ENCODE measurements at places on chromosomes 1 and 21.

DNA sequence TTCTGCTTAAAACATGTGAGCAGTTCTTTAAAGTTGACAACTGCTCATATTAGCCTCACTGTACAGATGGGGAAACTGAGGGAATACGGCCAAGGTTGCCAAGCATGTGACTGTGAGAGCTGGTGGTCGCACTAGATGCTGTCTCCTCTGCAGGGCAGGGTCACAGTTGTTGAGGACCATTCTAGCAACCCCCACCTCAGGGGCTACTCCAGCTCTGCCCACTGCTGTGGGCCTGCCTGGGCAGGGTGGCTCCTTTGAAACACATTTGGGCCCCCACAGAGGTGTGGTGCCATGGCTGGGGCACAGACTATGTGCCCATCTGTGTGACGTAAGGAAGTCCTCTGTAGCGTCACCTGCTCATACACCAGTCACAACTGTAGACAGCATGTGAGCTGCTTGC lies 779 bp downstream of the THEM5 start:
- DNase-seq, result no peak

- DNase-seq, result no peak
Measured at GRCh38 chr1:2604156-2604843, 17.7 kb downstream of the PRXL2B start.

DNA sequence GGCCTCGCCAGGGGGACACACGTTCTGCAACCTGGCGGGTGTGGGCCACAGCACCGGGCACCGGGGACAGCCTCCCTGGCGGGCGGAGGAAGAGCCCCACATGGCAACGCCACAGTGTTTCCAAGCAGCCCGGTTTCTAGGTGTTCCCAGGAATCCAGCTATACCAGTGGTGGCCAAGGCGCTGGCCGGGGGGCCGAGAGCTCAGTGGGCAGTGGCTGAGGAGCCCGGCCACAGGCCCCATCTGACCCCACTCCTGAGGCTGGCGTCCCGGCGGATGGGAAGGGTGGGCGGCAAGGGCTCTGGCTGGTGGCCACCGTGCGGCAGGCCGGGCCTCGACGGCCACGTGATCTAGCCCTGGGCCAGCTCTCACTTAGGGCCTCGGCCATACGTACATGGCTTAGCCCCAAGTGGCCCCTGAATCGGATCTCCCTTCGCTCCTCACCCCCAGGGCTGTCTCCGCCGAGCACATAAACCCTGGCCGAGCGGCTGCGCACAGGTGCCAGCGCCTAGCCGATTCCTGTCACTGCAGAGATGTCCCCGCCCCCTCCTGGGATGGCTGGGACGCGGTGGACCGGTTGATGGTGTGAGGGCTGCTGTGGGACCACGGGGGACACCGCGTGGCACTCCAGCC lies 68.7 kb downstream of the MORN1 start:
- no peak for DNase-seq

GRCh38 chr1:15160626-15161025 lies 7.1 kb downstream of the TMEM51 start:
- DNase-seq, result no peak

DNA sequence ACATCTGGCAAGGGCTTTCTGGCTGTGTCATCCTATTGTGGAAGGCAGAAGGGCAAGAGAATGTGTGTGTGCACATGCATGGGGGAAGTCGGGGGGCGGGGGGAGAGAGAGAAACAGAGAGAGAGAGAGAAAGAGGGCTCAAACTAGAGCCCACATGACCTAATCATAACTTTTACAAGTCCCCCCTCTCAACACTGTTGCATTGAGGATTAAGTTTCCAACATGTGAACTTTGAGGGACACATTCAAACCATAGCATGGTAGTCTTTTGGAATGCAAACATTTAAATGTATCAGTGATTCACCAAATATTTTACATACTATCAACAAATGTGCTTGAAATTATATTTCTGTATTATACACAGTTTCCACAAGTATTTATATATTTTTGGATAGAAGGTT lies 655.4 kb upstream of the B3GALT2 start:
- no peak for DNase-seq

DNA sequence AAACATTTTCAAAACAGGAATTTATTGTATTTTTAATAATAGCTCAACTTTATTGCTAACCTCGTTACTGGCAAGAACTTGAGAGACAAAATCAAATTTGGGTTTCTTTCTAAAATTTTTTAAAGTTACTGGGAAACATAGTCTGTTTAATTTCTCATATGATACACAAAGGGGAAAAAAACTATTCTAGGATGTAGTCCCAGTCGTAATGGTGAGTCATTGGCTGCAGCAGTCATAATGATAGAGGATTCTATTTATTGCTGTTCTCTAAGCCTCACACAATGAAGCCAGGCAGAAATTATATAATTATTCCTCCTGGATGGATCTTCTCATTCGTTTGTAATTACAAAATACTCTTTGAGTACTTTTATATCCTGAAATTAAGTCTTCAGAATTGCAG lies 326.5 kb upstream of the SGIP1 start:
- peak; percentile 15 for DNase-seq

- peak; percentile 65 for DNase-seq
Measured at GRCh38 chr1:214146523-214146922, 134.4 kb upstream of the SMYD2 start.

DNA sequence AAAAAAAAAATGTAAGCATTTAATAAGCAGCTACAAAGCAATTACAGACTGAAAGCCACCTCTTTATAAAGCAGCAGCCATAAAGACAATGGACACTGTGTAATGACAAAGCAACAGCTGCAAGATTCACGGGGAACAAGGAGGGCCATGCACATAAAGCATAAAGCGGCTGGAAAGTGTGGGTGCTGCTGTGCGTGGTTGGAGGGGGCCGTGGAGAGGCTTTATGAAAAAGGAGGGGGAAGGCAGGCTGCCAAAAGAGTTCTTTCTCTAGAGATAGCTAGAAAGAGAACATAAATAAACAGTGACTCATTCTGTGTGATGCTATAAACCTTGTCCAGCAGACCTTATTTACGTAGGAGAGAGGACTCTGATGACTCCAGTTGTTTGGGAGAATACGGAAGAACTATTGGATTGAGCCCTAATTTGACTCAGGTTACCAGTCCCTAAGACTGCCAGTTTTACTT lies 49.3 kb downstream of the ADAMTS1 start:
- peak; percentile 77 for DNase-seq

- DNase-seq, result no peak
Measured at GRCh38 chr21:43278359-43278758, 109.6 kb downstream of the CRYAA start.

Data from RPMI7951 (cell line).